ENCODE measurements at places on chromosomes 12 and 14. TPM values are rescaled to one million over a fixed set of nuclear protein-coding genes. Genes with fewer than 3 reads are reported as not detected.

- no peak for DNase-seq
These were observed 206.3 kb upstream of the C14orf180 start for GRCh38 chr14:104373055-104373854.

DNA sequence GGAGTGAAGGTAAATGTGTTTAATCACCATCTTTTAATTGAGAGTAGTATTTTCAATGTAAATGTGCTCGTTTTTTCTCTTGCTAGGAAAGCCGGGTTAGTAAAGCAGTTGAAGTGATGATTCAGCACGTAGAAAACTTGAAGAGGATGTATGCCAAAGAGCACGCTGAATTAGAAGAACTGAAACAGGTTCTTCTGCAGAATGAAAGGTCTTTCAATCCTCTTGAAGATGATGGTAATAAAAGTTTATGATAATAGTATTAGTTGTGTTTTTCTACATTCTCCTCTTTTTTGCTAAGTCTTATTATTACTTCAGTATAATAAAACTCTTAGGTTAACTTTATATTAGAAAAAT is 93.9 kb downstream of the DNAI7 start:
- no peak for DNase-seq

DNA sequence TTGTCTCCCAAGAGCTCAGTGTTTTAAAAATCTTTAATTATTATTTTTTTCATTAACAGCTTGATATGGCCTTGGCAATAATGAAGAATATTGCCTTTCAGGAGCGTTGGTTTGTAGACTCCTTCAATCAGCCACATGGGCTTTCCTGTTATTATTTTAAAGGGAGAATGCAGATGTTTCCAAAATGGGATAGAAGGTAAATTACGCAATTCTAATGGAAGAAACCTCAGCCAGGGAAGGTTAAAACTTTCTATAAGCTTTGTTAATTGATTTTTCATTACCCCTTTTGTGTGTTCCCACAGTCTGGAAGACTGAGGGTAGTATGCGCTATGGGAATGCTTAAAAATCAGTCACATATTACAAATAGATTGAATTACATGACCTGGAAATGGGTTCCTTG is 188.4 kb upstream of the NAV3 start:
- DNase-seq = no peak

Gene OAS2
- total RNA-seq = 4.6 TPM
